ENCODE measurements at places on chromosomes 7 and 10.
A peak's percentile ranks its signal among the peaks of the same experiment; 100 is the strongest.

GRCh38 chr7:19747740-19748339 is 25.6 kb downstream of the TMEM196 start:
- DNase-seq, result peak; percentile 17

DNA sequence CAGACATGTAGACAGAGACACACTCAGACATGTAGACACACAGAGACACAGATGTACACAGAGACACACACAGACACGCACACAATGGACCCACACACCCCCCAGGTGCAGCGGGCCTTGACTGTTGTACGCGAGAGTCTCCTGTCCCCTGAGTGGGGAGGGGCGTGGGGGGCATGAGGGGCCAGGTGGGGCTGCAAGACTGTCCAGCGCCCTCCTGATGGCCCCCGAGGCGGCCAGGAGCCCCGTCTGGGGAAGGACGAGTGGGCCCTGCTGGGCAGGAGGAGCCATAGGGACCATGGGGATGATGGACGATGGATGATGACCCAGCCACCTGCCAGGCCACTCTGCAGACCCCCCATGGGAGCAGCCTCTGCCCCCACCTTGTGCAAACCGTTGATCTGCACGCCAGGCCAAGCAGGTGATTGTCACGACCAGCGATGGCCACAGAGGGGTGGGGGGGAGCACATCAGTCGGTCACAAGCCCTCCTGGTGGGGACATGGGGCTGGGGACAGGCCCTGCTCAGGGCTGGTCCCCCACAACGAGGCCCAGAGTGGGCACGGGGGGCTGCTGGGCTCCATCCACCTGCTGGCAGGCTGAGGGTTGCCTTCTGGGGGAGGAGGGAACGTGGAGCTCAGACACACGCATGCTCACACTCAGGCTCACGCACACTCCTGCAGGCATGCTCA is 11.6 kb downstream of the VENTX start:
- DNase-seq, result no peak

DNA sequence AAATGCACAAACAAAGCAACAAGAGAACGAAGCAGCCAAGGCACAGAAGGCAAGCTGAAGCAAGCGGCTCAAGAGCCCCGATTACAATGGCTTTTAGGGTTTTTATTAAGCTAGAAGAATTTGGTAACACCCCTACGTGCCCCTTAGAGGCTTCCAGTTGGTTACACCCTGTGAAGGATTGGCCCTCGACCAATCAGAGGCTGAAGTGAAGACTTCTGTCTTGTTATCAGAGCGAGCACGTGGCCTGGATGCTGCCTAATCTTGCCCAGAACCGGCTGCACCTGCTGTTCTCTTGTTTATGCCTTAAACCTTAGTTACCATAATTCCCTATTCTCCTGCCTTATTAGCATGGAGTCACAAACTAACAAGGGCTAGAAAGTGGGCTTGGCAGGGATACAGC is 21.4 kb downstream of the KCNK18 start:
- no peak for DNase-seq

GRCh38 chr10:113169853-113170460 is 219.9 kb downstream of the TCF7L2 start:
- no peak for DNase-seq

DNA sequence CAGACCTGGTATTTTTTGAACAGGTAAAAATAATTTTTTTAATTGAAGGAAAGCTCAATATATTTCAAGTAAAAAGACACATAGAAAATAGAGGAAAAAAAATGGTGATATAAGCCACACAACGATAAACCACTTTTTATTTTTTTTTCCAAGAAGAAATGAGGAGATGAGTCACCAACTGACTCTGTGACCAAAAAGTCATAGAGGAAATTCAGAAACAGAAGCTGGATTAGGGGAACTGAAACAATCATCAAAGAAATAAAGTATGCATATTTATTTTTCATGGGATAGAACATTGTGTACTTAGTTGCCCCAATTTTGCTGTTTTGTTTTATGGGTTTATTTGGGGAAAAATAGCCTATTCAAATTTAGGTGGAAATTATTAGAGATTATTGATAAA is 176.8 kb upstream of the AGR3 start:
- no peak for DNase-seq

- DNase-seq, result no peak
Observed at GRCh38 chr7:116815041-116815440, 47.3 kb upstream of the CAPZA2 start.

DNA sequence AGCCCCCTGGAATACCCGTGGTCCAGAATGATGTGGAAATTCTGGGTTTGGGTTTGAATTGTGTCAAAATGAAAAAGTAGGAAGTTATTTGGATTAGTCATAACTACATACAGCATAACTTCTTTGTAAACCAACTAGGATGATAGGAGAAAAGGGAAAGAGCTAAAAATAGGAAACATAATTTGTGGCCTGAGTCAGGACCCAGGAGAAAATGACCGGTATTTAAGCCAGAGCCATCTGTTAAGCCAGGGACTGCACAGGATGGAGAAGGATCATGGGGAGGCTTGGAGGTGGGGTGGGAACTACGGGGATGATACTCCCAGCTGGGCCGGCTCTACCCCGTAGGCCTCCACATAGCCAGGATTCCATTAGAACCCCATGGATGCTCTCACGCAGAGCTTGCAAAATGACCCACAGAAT is 98.6 kb downstream of the MYOF start:
- DNase-seq, result peak; percentile 82

DNA sequence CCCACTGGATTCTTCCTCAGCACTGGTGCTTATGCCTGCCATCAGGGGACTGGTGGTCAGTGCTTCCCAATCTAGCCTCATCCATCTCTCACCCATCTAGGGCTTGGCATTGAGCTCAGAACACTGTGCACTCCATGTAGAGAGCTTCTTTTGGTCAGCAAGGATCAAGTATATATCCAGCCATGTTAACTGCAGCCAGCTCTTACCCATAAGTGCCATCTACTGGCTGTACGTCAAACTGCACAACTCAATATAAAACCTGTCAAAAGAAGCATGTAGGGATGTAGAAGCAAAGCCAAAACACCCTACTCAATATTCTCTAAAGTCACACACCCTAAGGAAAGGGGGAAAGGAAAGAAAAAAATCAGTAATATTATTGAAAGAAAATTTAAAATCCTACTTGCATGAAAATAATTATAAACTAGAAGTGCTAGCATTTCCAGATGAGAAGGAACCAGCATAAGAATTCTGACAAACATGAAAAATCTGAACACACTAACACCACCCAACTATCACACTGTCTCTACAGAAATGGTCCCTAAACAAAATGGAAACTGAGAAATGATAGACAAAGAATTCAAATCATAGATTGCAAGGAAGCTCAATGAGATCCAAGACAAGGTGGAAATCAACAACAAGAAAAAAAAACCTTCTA is 531.1 kb upstream of the STEAP1 start:
- DNase-seq, result peak; percentile 5

DNA sequence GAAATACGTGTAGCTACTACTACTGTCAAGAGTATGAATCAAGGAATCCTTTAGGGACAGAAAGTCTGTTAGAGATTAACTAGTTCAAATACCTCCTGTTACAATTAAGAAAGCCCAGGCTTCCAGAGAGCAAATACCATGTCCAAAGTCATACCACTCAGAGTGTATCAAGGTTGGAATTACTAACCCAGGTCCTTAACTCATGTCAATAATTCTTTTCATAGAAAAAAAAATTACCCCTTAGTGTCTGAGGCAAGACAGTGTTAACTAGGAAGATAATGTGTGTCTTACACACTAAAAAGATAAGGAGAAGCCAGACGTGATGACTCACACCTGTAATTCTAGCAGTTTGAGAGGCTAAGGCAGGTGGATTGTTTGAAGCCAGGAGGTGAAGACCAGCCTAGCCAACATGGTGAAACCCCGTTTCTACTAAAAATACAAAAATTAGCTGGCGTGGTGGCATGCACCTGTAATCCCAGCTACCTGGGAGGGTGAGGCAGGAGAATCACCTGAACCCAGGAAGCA is 423.4 kb downstream of the SORCS1 start:
- DNase-seq, result no peak

DNA sequence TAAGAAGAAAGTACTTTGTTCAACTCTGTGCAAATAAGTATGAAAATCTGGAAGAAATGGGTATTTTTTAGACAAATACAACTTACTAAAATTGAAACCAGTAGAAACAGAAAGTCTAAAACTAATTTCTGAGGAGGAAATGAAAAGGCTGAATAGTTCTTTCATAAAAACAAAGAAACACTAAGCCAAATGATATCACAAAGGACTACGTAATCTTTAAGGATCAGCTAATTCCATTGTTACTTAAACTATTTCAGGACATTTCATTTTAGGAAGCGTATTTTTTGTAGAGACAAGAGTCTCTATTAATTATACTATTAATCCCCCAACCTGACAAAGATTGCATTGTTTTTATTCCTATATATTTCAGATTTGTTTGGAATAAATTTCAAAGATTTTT is 11.2 kb upstream of the CCSER2 start:
- DNase-seq, result no peak

DNA sequence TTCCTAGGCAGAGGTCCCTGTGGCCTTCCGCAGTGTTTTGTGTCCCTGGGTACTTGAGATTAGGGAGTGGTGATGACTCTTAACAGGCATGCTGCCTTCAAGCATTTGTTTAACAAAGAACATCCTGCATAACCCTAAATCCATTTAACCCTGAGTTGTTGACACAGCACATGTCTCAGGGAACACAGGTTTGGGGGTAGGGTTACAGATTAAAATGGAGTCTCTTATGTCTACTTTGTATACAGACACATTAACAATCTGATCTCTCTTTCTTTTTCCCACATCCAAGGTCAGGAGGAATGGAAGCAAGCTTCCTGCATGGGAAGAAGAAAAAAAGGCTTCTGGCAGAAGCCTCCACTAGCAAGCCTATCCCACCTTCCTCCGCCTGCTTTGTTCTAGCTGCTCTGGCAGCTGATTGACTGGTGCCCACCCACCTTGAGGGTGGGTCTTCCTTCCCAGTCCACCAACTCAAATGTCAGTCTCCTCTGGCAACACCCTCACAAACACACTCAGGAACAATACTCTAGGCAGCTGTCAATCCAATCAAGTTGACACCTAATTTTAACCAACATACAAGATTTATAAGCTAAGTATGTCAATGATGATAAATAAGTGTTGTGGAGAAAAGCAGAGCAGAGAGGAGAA is 176.5 kb upstream of the CCZ1B start:
- no peak for DNase-seq

GRCh38 chr10:116669080-116669479 is 48.3 kb downstream of the PNLIPRP2 start:
- DNase-seq, result no peak

- peak; percentile 91 for DNase-seq
Observed at GRCh38 chr10:13712837-13713581, 126.2 kb downstream of the PRPF18 start.

DNA sequence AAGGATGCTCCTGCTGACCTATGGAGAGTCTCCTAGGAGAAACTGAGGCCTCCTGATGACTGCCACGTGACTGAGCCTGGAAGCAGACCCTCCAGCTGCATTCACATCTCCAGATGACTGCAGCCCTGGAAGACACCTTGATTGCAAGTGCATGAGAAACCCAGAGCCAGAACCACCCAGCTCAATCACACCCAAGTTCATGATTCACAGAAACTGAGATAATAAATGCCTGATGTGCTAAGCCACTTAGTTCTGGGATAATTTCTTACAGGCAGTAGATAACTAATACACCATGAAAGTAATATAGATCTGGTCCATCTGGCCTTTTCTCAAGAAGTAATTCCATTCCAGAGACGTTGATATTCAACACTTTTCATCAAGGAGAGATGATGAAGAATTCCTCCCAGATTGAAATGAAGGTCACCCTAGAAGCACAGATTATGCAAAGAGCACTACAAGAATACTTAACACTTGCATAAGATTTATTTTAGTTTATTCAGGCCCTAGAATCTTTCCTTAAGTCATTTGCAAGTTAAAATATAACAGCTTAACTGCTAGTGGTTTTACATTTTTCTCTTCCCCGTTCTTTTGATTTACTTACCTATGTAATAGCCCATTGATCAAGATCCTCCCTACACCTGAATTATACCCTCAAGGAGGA is 208.2 kb upstream of the INHBA start:
- peak; percentile 88 for DNase-seq

GRCh38 chr7:5689716-5690115 is 91.7 kb downstream of the RNF216 start:
- no peak for DNase-seq

- peak; percentile 97 for DNase-seq
Observed at GRCh38 chr7:37031571-37032257, 307.4 kb upstream of the AOAH start.

DNA sequence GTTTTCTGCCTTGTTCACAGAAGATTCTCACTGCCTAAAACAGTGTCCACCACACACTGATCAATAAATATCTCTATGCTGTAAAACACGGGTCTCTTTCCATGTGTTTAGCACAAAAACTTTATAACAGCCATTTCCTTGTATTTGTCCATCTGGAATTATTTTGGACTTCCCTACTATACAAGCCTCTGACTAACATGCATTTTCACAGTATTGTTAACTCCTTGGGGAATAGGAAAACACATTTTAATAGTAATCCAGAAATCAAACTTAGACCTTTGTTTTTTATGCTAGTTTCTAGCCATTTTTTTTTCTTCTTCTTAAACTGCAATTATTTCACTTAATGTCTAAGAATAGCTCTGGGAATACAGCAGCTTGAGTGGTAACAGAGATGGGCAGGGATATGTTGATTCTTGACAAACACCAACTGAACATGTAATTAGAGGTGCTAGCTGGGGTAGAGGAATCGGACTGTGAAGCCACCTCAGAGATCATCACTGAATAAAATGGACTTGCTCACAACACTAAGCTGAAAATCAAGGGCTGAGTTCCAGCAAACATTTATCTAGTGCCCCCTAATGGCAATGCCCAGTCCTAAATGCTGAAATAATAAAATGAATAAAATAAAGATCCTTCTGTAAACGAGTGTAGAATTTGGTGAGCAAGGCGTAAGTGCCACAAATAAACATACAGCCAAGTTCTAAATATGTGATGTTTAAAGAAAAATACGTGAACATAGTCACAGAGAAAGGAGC is 593.1 kb downstream of the SORCS1 start:
- peak; percentile 39 for DNase-seq

- no peak for DNase-seq
Observed at GRCh38 chr10:71632896-71633600, 86.5 kb downstream of the C10orf105 start.

GRCh38 chr10:8052341-8052955 is 2.0 kb upstream of the GATA3 start:
- no peak for DNase-seq

DNA sequence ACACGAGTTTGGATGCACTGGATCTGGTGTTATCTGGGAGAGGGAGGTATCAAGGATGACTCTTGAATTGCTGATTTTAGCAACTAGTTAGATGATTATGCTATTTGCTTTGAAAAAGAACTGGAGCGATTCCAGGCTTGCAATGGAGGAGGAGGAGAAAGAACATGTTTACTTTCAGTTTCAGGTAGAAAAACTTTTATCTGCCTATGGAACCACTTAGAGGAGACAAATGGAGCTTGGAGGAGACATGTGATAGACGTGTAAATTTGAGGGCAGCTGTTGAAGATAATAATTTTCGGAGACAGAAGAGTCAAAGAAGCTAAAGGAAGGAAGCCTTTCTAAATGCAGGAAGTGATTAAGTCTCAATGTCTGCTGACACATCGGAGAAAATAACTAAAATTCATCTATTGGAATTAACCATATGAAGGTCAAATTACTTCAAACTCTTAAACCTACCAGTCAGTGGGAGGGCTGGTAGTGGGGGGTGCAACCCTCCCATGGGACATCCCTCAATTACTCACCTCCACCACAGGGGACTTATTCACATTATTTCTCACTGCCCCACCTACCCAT is 56.4 kb upstream of the GNAI1 start:
- DNase-seq, result no peak
